ENCODE measurements at places on chromosomes 6 and 20.

- no peak for DNase-seq
Measured at GRCh38 chr6:158050107-158050735, 68.6 kb downstream of the SYNJ2 start.

DNA sequence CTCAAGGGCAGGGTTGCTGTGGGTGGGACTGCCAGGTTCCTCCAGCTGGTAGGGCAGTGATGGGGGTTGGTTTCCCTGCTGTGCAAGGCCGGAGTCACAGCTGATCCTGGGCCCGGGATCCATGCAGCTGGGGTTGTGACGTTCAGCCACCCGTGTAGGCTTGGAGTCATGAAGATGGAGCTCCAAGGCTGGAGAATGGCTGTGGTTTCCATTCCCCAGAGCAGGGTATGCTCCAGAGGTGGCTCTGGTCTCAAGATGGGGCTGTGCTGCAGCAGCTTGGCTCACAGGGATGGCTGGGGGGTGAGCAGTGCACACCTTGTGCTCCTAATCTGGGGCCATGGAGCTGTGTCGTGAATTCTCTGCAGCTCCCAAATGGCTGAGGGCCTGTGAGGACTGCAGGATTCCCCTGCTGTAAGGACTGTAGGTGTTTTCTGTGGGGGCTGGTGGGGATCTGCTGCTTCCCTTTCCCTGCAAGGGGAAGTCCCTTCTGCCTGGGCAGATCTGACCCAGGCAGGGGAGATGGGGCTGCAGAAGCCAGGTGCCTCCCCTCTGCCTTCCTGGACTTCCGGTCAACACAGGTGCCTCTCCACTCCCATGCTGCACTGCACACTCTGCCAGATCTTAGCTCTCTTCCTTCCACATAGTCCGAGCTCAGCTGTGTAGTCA is 15.9 kb downstream of the KIF25 start:
- no peak for DNase-seq

DNA sequence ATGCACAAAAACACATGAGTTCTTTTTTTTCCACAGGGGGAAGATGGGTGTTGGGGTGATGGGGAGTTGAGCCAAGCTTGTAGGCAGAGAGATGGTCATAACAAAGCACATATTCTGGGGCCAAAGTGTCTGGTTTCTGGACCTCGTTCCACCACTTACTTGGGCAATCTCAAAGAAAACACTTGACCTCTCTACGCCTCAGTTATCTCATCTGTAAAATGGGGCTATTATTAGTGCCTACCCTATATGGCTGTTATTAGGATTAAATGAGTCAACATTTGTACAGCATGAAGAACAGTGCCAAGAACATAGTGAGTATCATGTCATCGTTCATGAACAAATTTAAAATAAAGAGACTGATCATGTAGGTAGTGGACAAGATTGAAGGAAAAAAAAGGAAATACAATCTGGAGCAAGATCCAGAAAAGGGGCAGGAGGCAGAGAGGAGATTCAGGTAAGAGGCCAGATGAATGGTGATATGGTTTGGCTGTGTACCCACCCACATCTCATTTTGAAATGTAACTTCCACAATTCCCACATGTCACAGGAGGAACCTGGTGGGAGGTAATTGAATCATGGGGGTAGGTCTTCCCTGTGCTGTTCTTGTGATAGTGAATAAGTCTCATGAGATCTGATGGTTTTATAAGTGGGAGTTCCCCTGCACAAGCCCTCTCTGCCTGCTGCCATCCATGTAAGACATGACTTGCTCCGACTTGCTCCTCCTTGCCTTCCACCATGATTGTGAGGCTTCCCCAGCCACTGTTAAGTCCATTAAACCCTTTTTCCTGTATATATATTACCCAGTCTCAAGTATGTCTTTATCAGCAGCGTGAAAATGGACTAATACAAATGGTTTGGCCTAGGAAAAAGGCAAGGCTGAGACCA is 14.2 kb downstream of the EEF1E1 start:
- DNase-seq = no peak

GRCh38 chr6:52562911-52563310 is 13.9 kb downstream of the TRAM2 start:
- DNase-seq = no peak

DNA sequence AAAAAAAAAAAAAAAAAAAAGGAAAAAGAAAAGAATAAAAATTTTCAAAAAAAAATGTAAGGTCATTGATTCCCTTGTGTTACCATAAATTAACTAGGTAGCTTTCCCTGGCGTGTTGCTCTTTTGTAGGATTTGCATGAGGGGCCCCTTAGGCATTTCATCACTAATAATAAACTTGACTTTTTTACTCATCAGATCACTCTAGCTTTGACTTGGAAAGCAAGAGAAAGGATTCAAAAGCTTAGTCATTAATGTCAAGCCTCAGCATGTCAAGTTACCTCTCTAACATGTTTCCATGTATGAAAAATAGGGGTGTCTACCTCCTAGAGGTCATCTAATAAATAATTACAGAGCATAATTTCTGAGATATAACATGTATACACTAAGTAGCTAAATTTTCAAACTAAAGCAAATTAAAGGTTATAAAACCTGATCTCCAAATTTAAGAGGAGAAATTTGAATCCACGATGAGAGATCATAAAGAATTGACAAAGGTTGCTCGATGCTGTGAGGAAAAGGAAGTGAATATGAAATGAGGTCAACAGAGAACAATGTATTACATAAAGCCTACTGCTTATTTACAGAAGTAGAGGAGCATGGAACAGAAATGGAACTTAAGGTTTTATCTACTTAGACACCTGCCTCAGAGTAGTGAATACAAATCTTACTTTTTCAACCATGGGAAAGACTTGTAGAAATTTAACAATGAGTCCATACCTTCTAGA is 86.8 kb downstream of the ARHGAP18 start:
- no peak for DNase-seq

- DNase-seq = no peak
Measured at GRCh38 chr6:40413239-40413638, 173.9 kb downstream of the LRFN2 start.

DNA sequence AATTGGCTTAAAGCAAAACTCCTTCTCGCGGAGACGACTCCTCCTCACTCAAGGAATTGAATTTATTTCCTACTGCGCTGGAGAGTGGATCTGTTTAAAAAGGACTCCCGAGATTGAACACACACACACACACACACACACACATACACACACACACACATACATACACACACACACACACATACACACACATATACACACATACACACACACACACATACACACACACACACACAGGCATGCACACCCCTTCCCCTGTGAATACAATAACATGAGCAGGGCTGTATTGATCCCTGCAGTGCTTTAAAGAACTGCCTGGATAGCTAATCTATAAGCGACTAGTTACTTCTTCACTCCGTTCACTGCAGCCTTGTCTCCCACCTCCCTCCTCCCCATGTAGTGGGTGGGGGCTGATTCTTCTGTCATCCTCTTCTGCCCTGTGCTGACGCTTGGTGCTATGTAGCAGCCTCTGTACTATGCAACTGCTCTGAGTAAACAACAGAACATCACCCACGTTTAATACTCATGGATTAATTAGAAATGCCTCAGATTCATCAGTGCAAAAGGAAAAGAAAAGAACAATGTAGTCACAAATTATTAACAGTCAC is 549.0 kb downstream of the CDH26 start:
- no peak for DNase-seq

GRCh38 chr6:160328447-160328846 is 19.7 kb upstream of the SLC22A3 start:
- DNase-seq = no peak

DNA sequence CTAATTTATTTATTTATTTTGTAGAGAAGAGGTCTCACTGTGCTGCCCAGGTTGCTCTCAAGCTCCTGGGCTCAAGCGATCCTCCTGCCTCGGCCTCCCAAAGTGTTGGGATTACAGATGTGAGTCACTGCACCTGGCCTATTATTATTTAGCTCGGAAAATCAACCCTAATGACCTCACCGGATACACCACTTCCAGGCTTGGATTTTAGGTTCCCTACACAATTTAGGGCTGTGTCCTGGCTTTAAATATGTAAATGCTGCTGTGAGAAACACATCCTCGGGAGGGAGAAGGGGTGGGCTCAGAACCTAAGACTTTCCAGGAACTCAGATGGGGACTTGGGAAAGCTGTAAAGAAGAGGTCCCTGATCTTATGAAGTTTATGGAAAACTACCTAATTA is 51.0 kb upstream of the SLC32A1 start:
- DNase-seq = no peak

DNA sequence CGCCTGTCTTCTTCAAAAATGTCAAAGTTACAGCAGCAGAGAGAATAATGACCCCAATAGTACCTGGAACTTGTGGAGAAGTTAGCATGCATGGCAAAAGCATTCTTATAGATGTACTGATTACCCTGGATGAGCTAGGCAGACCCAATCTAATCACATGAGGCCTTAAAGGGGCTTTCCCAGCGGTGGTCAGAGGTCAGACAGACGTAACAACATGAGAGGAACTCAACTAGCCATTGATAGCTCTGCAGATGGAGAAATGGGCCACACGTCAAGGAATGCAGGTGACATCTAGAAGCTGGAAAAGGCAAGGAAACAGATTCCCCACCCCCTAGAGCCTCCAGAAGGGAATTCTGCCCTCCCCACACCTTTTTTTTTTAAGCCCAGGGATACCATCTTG is 156.8 kb upstream of the ARID1B start:
- DNase-seq = no peak

GRCh38 chr20:24166412-24166811 is 177.8 kb upstream of the GGTLC1 start:
- no peak for DNase-seq

DNA sequence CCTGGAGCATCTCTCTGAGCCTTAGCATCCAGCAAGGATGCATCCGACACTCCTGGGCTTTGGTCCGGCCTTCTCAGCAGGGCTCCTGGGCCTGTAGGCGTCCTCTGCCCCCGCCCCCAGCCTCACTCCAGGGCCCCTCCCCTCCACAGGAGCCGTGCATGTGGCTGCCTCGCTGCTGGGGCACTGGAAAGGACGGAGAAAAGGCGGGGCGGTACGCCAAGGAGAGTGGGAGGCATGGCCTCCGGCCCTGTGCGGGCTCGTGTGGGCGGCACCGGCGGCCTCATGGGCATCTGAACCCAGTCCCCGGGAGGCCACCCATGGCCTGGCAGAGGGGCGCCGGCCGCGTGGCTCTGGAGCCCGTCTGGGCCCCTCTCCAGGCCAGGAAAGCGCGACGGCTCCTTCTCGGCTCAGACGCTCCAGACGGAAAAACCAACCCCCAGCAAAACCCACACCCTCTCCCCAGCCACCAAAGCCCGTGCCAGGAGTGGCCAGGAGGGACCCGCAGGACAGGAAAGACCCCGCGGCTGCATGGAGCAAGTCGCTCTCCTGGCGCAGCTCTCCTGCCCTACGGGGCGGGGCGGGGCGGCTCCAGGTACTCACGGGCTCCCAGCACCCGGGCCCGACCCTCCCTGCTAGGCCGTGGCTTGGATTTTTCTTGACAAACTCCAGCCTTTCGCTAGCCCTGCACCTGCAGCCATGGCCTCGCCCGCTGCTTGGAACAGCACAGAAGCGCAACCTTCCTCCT is 419.9 kb downstream of the QKI start:
- no peak for DNase-seq

- DNase-seq = no peak
Measured at GRCh38 chr6:20454204-20454824, 52.6 kb downstream of the E2F3 start.

- DNase-seq = peak; percentile 6
Measured at GRCh38 chr6:111982681-111983080, 71.2 kb upstream of the CCN6 start.

DNA sequence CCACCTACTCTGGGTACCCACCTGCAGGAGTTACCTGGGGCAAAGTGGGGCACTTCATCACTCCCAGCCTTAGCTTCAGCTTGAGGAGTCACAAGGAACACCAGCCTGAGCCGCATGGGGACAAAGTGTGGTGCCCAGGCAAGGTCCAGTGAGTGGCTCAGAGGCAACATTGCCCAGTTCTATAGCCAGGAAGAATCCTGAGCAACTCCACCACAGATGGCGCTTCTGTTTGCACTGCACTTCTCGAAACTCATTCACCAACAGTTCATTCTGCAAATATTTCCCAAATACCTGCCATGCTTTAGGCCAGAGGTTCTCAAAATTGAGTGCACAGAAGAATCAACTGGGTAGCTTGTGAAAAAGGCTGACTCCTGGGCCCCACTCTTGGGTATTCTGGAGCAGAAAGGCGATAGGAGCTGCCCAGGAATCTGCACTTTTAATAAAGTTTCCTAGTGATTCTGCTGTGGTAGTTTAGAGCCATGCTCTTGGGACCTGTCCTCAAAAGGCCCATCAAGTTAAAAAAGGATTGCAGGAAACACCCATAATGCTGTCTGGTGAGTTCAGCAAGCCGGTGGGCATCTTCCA is 83.1 kb downstream of the VEGFA start:
- peak; percentile 46 for DNase-seq

DNA sequence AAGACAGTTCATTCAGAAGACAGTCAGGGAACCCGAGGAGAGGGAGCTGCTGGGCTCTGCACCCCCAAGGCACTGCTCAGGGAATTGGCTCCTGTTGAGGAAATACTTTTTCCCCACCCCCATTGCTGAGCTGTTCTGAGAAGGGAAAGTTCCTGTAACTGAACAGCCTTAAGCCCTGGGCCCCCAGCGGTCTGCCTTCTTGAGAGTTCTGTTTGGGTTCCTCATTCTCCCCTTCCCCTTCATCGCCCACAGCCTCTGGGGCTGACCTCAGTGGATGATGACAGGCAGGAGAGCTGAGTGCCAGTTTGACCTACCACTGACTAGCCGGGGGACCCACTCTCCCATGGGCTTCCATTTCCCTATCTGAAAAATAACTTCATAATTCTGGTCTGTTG is 10.7 kb downstream of the HCK start:
- DNase-seq = no peak

DNA sequence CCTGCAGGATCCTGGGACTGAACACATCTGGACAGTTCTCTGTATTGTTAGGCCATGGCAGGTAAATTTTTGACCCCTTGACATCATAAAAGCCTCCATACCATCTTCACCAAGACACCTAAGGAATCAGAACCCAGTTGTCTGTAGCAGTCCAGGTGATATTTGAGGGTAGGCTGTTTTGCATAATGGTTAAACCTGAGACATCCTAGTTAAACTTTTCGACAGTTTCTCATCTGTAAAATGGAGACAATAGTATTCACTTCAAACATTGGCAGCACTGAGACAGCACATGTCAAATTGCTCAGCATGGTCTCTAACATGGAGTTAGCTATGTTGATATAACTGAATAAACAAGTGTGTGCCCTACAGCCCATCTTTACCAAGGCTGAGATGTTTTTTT is 24.8 kb downstream of the C6orf62 start:
- DNase-seq = no peak

DNA sequence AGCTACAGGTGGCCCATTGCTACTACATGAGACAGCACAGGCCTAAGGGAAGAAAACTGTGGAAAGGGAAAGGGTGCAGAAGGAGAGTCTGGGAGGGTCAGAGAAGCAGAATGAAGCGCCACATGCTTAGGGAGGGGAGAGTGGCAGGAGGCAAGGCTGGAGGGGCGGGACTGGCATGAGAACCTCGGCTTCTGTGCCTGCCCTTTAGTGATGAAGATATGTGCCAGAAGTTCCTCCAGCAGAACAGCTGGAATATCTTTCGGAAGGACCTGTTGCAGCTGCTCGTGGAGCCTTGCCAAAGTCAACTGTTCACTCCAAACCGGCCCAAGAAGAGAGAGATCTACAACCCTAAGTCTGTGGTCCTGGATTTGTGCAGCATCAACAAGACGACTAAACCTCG is 61.8 kb downstream of the CNBD2 start:
- DNase-seq = no peak

GRCh38 chr6:25962149-25963127 is at the start of gene TRIM38:
TRIM38 (plus strand) TSS chr6:25962802; CDS start chr6:25966523, 3,721 bp downstream.
- DNase-seq = peak; percentile 75

GRCh38 chr6:45737331-45738056 is 278.2 kb downstream of the CLIC5 start:
- DNase-seq = no peak

- no peak for DNase-seq
Measured at GRCh38 chr6:107554918-107555317, 65.0 kb downstream of the SOBP start.

Data from NCI-H510A treated with DMSO at 0.1 percent for 48 hours (cell line).